ENCODE measurements at places on chromosomes 16 and 17.

DNA sequence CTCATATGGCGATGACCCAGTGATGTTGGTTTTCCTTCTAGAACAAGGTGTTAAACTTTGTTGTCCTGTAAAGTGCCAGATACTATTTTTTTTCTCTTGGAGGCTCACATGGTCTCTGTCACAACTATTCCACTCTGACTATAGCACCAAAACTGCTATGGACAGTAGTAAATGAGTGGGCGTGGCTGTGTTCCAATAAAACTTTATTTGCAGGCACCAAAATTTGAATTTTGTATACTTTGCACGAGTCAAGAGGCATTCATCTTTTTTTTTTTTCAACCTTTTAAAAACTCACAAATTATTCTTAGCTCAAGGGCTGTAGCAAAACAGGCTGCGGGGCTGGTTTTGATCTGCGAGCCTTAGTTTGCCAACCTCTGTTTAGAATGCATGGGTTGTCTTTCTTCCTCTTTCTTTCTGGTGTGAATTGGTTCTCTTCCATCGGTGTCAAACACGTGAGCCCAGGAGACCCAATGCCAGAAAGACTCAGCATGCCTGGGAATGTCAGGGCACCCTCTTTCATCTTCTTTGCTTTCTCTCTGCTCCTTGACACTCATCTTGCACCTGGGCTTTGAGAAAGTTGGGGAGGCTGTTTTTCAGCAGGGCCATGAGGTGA lies 2.1 kb downstream of the SYT17 start:
- DNase-seq: no peak

DNA sequence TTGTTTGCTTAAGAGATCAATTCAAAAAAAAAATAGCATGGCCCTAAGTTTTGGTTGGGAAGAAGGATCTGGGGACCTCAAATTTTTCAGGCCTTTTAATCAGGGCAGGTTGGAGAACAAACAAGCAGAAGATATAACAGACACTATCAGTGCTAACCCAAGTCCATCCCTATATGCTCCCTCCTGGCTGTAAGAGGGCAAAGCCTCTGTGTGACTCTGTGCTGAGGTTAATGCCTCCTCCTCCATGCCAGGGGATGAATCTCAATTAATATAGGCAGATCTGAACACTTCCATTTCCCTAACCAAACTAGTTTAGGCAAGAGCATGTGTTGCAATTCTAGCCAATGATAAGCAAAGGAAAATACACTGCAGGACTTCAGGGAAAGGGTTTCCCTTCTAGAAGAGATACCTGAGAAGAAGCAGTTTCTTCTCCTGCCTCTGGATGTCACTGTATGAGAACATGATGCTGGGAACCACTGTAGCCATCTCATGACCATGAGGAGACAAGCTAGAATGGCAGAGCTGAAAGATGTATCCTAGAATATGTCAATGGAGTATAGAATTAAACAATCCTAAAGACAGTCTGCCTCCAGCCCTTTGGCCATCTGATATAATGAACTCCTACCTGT lies 76.0 kb downstream of the CHD9NB start:
- DNase-seq: peak; percentile 56

- DNase-seq: no peak
Measured at GRCh38 chr17:27473748-27474609, 17.7 kb downstream of the KSR1 start.

- no peak for DNase-seq
Measured at GRCh38 chr16:63497408-63497807, 1461.2 kb upstream of the CDH8 start.

DNA sequence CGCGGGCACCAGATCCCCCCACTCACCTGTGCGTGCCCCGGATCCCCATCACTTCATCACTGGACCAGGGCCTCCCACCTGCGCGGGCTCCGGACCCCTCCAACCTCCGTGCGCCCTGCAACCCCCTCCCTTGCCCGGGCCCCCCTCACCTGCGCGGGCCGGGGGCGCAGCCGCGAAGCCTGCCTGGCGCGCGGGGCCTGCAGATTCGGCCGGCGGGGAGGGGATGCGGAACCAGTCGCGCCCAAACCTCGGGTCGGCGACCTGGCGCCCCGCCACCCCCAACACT lies 202 bp downstream of the CEP131 start:
- no peak for DNase-seq

GRCh38 chr17:77681861-77682260 lies 276.6 kb upstream of the TNRC6C start:
- DNase-seq: peak; percentile 33

GRCh38 chr16:66513111-66513723 lies 36.7 kb downstream of the TK2 start:
- peak; percentile 58 for DNase-seq

All from endodermal cell (in vitro differentiated cells).